ENCODE measurements at places on chromosomes 6 and 20.

DNA sequence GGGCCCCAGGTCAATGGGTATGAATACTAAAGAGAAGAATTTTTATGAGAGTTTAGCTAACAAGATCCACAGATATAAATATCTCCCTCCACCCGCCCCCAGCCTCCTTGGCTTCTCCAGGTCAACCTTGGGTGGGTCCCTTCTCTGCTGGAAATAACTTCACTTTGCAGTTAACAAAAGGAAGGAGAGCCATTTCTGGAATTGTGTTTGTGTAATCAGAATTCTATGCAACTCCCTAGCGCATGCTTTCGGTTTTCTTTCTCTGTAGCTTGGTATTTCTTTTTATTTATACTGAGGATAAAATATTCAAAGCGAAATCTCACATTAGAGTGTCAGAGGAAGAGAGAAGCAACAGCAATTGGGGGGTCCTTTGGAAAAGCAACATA lies 27.1 kb downstream of the RIPOR2 start:
- no peak for DNase-seq

GRCh38 chr6:79064635-79065034 lies 13.4 kb downstream of the PHIP start:
- no peak for DNase-seq

- peak; percentile 52 for DNase-seq
Observed at GRCh38 chr6:90468080-90468479, 118.8 kb downstream of the MAP3K7 start.

- DNase-seq, result no peak
Observed at GRCh38 chr6:159754959-159755914, 6.6 kb upstream of the ACAT2 start.

DNA sequence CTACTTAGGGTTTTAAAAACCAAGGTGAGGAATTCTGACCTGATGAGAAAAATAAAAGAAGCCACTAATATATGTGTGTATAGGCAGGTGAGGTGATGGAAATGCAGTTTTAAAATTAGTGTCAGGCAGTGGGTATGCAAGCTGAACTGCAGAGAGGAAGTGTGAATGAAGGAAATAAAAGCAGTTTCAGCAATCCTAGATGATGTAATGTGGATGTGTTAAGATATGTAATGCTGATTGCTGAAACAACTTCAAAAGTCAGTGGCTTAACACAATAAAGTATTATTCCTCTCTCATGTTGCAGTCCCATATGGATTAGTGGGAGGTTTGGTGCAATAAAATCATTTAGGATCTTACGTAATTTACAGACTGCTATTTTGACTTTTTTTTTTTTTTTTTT lies 119.9 kb upstream of the ASCC3 start:
- no peak for DNase-seq

DNA sequence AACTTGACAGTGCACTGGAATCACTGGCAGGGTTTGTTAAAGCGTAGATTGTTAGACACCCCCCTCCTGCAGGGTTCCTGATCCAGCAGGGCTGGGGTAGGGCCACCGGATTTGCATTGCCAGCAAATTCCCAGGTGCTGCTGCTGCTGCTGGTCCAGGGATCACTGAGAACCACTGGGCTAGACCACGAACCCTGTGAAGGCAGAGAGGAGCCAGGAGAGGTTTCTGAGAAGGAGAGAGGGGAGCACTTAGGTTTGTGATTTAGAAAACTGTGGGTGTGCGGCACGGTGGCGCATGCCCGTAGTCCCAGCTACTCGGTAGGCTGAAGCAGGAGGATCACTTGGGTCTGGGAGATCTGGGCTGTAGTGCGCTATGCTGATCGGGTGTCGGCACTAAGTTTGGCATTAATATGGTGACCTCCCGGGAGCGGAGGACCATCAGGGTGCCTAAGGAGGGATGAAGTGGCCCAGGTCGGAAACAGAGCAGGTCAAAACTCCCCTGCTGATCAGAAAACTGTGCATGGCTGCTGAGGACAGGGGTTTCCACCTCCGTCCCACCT lies 53.6 kb upstream of the FAM83D start:
- DNase-seq, result no peak

- peak; percentile 35 for DNase-seq
Observed at GRCh38 chr6:44415873-44416502, 28.5 kb downstream of the CDC5L start.

DNA sequence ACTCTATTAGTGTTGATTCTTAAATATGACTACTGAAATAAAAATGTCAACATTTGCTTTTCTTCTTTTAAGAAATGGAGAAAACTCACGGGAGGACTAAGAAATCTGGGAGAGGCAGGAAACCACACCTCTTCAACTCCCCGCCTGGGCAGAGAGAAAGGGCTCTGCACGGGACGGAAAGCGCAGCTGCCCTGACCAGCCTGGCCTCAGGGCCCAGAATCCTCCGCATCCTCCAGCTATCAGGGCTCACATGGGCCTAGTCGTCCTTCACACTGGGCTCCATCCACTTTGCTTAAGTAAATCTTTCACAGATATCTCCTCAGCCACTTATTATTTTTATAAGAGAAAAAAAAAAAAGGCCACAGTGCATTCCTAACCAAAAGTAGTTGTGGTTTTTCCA lies 215.1 kb downstream of the TBXT start:
- no peak for DNase-seq

DNA sequence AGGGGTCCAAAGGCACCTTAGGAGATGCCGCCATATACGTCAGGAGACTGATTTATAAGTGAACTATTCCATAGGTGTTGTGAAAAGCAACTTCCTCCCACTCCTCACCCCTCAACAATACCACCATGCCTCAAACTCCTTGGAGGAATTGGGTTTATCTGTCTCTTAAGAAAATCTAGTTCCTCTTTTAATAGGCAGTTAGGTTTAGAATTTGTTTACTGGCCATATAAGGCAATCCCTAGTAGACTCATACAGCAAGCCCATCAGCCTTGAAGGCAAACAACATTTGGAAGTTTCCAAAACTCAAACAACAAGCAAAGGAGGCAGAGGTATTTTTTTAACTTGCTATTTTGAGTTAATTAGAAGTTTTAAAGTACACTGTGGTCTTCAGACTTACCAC lies 66.1 kb downstream of the PRND start:
- no peak for DNase-seq

DNA sequence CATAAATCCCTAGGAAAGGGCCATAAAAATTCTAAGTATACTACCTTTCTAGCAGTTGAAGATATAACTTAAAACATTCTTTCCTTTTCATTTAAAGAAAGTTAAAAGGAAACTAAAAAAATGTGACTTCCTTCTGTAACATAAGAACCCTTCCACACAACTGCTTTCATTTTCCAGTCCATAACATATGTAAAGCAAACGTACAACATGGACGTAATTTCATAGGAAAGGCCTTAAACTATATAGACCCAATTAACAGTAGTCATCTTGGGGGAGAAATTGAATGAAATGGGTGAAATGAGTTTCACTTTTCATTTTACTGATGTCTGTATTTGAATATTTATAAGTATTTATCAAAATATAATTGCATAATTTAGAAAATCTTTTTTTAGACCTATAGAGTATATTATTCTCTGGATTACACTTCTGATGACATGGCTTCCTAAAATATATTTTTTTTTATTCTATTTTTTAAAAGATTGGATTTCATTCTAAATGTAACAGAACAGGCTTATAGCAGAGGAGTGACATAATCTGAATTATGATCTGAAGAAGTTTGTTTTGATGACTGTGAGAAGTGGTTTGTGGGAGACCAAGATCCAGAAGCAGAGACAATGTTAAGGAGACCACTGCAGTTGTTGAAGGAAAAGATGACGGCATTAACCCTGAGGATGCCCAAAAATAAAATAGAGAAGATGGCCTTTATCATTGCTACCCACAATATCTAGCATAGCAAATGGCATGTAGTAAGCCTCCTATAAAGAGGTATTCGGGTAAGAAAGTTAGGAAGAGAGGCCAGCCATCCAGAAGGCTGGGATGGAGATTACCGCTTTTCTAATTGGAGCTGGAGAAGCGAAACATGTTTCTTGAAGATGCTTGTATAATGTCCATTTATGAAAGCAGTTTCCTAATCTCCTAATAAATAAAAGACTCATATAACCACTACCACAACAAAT lies 260.4 kb downstream of the PTPRK start:
- no peak for DNase-seq

- DNase-seq, result no peak
Observed at GRCh38 chr6:154161689-154162088, 122.6 kb downstream of the OPRM1 start.

DNA sequence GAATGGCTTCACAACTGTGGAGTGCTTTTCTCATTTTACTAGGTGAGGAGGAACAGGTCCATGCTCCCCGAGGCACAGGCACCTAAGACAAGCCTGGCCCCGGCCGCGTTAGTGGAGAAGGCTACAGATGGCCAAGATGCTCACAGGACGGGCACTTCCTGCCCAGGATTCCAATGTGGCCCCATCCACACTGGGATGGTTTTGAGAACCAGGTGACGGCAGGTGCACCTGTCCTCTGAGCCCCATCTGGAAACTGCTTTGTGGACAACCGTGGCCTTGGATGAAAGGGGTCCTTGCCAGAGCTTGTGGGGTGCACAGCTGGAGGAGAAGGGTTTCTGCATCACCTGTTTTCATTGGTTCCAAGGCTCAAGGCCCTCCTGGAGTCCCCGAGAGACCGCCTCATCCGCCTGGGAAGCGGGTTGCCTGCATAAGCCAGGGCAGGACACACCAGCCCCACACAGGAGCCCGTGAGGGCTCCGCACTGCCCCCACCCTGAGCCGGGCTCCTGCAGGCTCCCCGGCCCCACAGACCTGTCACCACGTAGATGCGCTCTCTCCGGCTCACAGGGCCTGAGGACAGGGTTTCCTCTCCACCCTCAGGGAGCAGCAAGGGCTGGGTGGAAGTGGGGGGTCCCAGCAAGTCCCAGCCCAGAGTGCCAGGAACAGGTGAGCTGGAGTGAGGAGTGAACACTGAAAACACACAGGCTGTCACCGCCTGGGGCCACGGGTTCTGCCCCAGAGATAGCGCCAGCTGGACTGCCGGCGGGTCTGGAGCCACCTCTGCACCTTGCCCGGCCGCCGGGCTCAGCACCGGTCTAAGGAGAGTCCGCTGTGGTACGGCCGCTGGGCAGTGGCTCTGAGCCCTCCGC lies 18.3 kb downstream of the NTSR1 start:
- no peak for DNase-seq

DNA sequence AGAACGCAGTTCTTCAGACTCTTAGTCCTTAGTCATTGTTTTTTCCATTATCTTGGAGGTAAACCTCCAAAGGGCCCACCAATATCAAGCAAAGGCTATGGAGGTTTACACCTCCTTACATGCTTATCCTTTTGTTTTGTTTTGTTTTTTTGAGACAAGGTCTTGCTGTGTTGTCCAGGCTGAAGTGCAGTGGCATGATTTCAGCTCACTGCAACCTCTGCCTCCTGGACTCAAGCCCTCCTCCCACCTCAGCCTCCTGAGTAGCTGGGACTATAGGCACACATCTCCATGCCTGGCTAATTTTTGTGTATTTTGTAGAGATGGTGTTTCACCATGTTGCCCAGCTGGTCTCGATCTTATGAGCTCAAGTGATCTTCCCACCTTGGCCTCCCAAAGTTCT lies 26.3 kb downstream of the ADGRG6 start:
- DNase-seq, result no peak

DNA sequence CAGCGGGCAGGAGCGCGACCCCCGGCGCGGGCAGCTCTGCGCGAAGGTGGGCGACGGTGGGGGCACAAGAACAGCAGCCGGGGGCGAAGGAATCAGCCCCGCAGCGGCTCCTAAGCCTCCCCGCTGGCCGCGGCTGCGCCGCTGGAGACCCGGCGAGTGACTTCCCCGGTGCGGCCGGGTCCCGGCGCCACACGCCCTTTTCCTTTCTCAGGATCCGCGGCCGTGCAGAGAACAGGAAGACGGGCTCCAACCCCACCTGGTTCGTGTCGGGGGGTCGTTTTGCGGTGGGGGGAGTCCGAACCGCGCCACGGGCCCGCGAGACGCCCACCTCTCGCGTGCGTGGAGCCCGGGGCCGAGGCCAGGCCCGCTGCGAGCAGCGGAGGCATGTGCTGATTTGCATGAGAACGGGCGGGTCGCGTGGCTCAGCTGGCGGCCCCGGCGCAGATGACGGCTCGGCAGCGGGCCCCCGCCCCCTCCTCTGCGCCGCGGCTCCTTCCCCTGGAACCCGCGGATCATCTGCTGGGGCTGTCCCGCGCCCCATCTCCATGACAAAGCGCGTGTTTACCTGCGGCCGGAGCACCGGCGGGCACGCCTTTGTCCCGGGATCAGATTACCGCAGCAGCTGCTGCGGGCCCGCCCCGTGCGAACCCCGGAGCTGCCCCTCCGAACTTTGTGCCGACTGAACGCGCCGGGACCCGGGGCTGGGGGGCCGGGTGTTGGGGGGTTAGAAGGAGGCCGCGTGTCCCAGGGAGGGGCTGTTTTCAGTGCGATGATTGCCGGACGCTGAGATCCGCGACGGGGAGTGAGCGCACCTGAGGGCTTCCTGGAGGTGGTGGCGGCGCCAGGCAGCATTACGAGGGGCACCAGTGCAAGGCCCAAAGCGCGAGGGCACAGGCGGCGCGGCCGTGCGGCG lies 4.9 kb upstream of the DLL1 start:
- no peak for DNase-seq

DNA sequence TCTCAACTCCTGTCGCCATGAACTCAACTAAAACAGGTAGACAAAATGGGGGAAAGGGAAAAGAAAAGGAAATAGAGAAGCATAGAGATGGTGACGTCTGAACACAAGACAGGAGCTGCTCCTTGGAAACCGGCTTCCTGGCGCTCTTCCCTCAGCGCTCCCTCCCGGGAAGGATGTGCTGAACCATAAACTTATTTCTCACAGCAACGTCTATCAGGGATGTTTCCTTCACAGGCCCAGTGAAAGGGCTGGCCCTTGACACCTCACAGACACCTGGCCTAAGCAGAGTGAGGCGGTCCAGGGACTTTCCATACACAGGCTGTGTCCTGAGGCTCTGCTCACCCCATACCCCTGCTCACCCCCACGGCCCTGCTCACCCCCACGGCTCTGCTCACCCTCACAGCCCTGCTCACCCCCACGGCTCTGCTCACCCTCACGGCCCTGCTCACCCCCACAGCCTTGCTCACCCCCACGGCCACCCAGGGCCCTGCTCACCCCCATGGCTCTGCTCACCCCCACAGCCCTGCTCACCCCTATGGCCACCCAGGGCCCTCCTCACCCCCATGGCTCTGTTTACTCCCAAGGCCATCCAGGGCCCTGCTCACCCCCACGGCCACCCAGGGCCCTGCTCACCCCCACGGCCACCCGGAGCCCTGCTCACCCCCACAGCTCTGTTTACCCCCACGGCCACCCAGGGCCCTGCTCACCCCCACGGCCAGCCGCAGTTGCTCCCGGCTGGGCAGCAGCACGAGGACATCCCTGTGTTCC lies 653 bp downstream of the FRMD1 start:
- DNase-seq, result no peak

- DNase-seq, result no peak
Observed at GRCh38 chr6:35610830-35611229, 77.9 kb downstream of the FKBP5 start.

- no peak for DNase-seq
Observed at GRCh38 chr6:69974193-69974592, 107.8 kb downstream of the COL19A1 start.

DNA sequence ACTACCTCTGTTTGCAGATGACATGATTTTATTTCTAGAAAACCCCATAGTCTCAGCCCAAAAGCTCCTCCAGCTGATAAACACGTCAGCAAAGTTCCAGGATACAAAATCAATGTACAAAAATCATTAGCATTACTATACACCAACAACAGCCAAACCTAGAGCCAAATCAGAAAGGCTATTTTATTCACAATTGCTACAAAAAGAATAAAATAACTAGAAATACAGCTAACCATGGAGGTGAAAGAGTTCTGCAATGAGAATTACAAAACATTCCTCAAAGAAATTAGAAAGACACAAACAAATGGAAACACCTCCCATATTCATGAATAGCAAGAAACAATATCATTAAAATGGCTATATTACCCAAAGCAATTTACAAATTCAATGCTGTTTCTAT lies 65.6 kb upstream of the HTR1E start:
- no peak for DNase-seq

Measured in astrocyte of the spinal cord (primary cell).